ENCODE measurements at places on chromosomes 4 and X. TPM values are rescaled to one million over a fixed set of nuclear protein-coding genes. Genes with fewer than 3 reads are reported as not detected.
A peak's percentile ranks its signal among the peaks of the same experiment; 100 is the strongest.

The TMEM185A gene
- 4.4 TPM for total RNA-seq

The KCNIP4 gene
- not detected for total RNA-seq

The DTHD1 gene
- total RNA-seq, result not detected

The FBXW7 gene
- total RNA-seq, result 23.5 TPM

The CXorf49B gene
- total RNA-seq, result not detected

The CENPVL2 gene
- not detected for total RNA-seq

The DOCK11 gene
- total RNA-seq, result 5.7 TPM

The HSFX1 gene
- total RNA-seq, result not detected

The TMPRSS11F gene
- total RNA-seq, result not detected

The DMRTC1 gene
- not detected for total RNA-seq

The FRMPD4 gene
- not detected for total RNA-seq

The CPE gene
- 27.6 TPM for total RNA-seq

The TADA2B gene
- 57.3 TPM for total RNA-seq

GRCh38 chr4:77183777-77184420, 26.9 kb downstream of the CCNG2 start:
- no peaks in the 10 kb centered on the region for H3K36me3 ChIP-seq
- no peak overlapping the region for H3K4me3 ChIP-seq
- peak overlapping the region; percentile 59 for H3K27ac ChIP-seq
- H3K4me1 ChIP-seq, result peaks cover 4% of the 10 kb centered on the region

DNA sequence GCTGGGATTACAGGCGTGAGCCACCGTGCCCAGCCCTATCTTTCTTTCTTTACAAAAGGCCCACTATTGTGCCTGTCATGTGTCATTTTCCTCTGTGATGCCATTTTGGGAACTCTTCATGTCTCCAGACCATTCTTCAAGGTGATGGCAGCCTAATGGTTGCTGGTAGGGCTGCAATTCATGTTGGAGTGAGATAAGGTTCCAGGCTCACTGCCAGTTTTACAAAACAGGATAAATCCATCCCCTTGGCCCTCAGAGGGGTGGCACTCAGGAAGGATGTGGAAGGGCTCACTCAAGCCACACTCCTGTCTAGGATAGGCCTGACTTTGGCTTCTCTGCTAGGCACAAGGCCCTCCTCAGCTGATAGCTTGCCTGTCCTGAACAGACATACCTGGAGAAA, 3.8 kb downstream of the TCEAL9 start:
- H3K27me3 ChIP-seq, result no peaks in the 10 kb centered on the region
- no peak for DNase-seq

GRCh38 chrX:131762802-131763234, 218.9 kb downstream of the OR13H1 start:
- H3K27ac ChIP-seq, result peak overlapping the region; percentile 30
- H3K4me1 ChIP-seq, result no peaks in the 10 kb centered on the region
- H3K27me3 ChIP-seq, result no peaks in the 10 kb centered on the region
- peak overlapping the region; percentile 56 for H3K4me3 ChIP-seq
- H3K36me3 ChIP-seq, result no peaks in the 10 kb centered on the region
- no peak for DNase-seq

DNA sequence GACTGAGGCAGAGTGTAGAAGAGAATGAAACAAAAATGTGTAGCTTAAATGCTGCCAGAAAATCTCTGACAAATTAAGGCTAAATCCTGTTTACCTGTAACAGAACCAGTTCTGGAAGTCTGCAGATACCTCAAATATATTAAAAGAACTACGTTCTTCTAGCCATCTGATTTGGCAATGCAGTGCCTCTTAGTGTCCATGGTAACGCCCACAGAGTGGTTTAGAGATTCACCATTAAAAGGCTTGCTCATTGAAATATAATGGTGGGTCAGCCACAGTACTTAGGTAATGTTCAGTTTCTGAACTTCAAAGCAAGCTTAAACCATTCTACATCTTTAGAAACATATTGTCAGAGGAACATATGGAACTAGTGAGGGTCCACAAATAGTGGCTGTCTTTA, 23.2 kb upstream of the LUZP4 start:
- H3K4me3 ChIP-seq, result no peak overlapping the region
- no peaks in the 10 kb centered on the region for H3K27me3 ChIP-seq
- H3K36me3 ChIP-seq, result no peaks in the 10 kb centered on the region
- H3K27ac ChIP-seq, result no peak overlapping the region

DNA sequence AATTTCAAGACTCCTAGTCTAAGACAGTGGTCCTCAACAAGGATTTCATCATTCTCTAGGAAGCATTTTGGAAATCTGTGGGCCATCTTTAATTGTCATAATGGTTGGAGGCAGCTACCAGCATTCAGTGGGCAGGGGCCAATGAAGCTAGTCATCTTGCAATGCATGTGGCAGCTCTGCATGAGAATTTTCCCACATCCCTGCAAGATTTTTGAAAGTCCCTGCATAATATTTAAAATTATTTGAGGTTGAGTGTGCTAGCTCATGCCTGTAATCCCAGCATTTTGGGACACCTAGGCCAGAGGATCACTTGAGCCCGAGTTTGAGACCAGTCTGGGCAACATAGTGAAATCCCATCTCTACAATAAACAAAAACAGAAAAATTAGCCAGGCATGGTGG, 44.0 kb downstream of the PCYT1B start:
- H3K4me1 ChIP-seq, result no peaks in the 10 kb centered on the region
- no peak overlapping the region for H3K4me3 ChIP-seq
- no peaks in the 10 kb centered on the region for H3K36me3 ChIP-seq
- no peak for DNase-seq
- no peak overlapping the region for H3K27ac ChIP-seq
- no peaks in the 10 kb centered on the region for H3K27me3 ChIP-seq

- H3K27me3 ChIP-seq, result no peaks in the 10 kb centered on the region
- DNase-seq, result no peak
- H3K4me3 ChIP-seq, result no peak overlapping the region
- H3K4me1 ChIP-seq, result no peaks in the 10 kb centered on the region
- H3K36me3 ChIP-seq, result no peaks in the 10 kb centered on the region
These were observed 1328.0 kb downstream of the FSTL5 start for GRCh38 chr4:160835789-160836188.

DNA sequence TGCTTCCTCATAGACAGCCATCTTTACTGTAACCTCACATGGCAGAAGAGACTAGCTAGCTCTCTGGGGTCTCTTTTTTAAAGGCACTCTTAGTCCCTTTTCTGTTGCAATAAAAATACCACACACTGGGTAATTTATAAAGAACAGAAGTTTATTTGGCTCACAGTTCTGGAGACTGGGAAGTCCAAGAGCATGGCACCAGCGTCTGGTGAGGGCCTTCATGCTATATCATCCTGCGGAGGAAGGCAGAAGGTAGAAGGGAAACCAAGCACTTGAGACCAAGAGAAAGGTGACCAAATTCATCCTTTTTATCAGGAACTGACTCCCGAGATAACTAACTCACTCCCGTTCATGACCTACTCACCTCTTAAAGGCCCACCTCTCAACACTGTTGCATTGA, 5.4 kb upstream of the ANXA5 start:
- H3K36me3 ChIP-seq, result no peaks in the 10 kb centered on the region
- H3K27me3 ChIP-seq, result no peaks in the 10 kb centered on the region
- H3K27ac ChIP-seq, result no peak overlapping the region
- H3K4me3 ChIP-seq, result no peak overlapping the region
- DNase-seq, result no peak

GRCh38 chr4:39568805-39569204, 41.6 kb upstream of the UGDH start:
- no peaks in the 10 kb centered on the region for H3K27me3 ChIP-seq
- H3K27ac ChIP-seq, result no peak overlapping the region
- peaks cover 19% of the 10 kb centered on the region for H3K36me3 ChIP-seq
- no peaks in the 10 kb centered on the region for H3K4me1 ChIP-seq

GRCh38 chr4:117466388-117466787, 381.0 kb upstream of the TRAM1L1 start:
- no peaks in the 10 kb centered on the region for H3K27me3 ChIP-seq
- no peak overlapping the region for H3K4me3 ChIP-seq
- no peak overlapping the region for H3K27ac ChIP-seq

DNA sequence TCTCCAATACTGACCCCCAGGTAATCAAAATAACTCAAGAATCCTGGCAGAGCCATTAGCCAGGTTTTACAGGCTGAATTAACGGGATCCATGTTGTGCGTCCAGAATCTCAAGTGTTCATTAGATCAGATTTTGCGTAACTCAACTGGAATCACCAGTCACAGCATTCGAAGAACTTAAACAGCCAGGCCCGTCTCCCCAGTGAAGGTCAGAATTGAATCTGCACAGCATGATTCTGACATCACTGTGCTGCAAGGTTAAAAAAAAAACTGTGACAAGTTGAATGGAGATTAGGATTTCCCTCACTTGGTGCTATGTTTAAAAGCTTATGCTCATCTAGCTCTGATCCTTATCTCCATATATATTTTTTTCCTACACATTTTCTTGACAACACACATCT, 96.1 kb downstream of the ANOS1 start:
- no peak overlapping the region for H3K27ac ChIP-seq
- no peaks in the 10 kb centered on the region for H3K27me3 ChIP-seq
- H3K4me1 ChIP-seq, result no peaks in the 10 kb centered on the region
- no peaks in the 10 kb centered on the region for H3K36me3 ChIP-seq
- H3K4me3 ChIP-seq, result no peak overlapping the region

GRCh38 chr4:94564252-94564651, 112.5 kb downstream of the PDLIM5 start:
- no peak for DNase-seq
- no peaks in the 10 kb centered on the region for H3K27me3 ChIP-seq
- H3K27ac ChIP-seq, result no peak overlapping the region
- H3K4me3 ChIP-seq, result no peak overlapping the region

DNA sequence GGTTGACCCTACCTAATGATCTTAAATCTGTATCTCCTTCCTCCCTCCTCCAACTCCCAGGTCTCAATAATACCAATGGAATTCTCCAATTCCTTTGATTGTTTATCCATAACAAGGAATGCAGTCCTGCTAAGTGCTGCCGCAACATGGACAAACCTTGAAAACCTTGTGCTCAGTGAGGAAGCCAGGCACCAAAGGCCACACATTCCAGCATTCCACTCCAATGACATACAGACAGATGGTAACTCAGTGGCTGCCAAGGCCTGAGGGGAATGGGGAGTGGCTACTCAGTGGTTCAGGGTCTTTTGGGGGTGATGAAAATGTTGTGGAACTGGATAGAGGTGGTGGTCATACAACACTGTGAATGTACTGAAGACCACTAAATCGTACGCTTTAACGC, 10.4 kb downstream of the HAUS7 start:
- H3K27ac ChIP-seq, result no peak overlapping the region
- H3K4me3 ChIP-seq, result no peak overlapping the region
- peaks cover 7% of the 10 kb centered on the region for H3K4me1 ChIP-seq
- no peaks in the 10 kb centered on the region for H3K27me3 ChIP-seq
- H3K36me3 ChIP-seq, result no peaks in the 10 kb centered on the region

- no peaks in the 10 kb centered on the region for H3K27me3 ChIP-seq
- H3K27ac ChIP-seq, result no peak overlapping the region
- DNase-seq, result no peak
- no peak overlapping the region for H3K4me3 ChIP-seq
- no peaks in the 10 kb centered on the region for H3K36me3 ChIP-seq
- no peaks in the 10 kb centered on the region for H3K4me1 ChIP-seq
These were observed 1177.2 kb downstream of the TECRL start for GRCh38 chr4:63232058-63232457.

- no peak for DNase-seq
- peaks cover 3% of the 10 kb centered on the region for H3K27me3 ChIP-seq
- no peak overlapping the region for H3K4me3 ChIP-seq
- H3K36me3 ChIP-seq, result no peaks in the 10 kb centered on the region
- H3K27ac ChIP-seq, result no peak overlapping the region
These were observed 10.0 kb upstream of the CWH43 start for GRCh38 chr4:48976041-48976440.

DNA sequence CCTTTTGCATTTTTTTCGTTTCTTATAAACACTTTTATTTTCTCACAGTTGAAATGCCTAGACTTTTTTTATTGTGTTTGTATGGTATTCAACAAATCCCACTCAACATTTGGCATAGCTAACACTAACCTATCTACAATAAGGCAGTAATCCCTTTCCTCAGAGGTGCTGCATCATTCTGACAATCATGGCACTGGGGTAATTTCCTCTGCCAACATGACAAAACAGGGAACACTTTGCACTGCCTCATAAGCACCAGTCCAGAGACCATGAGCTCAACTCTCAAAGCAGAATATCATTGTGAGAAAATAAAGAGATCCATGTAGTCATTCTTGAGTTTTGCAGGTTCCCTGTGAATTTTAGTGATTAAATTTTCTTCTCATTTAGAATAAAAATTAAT, 183.8 kb upstream of the INTU start:
- no peak overlapping the region for H3K4me3 ChIP-seq
- DNase-seq, result no peak
- H3K4me1 ChIP-seq, result no peaks in the 10 kb centered on the region
- no peaks in the 10 kb centered on the region for H3K27me3 ChIP-seq
- no peak overlapping the region for H3K27ac ChIP-seq

DNA sequence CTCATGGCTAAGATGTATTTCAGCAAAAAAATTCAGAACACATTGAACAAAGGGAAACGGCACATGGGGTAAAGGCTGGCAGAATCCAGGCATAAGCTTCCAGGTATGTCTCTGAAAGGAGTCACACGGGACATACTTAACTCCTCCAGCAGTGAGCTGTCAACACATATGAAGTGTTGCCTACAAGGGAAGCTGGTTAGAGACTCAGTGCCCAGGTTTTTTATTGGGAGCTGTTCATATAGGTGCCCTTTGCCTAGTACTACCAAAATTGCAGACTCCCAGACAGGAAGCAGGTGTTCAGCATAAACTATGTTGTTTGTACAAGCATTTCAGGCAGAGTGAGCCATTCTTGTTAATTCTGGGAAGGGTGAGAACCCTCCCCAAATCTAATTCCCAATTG, 77.4 kb upstream of the PUDP start:
- H3K27ac ChIP-seq, result no peak overlapping the region
- DNase-seq, result no peak
- H3K4me1 ChIP-seq, result no peaks in the 10 kb centered on the region
- no peak overlapping the region for H3K4me3 ChIP-seq

GRCh38 chr4:87033902-87034301, 99.1 kb downstream of the AFF1 start:
- H3K27me3 ChIP-seq, result no peaks in the 10 kb centered on the region
- peak; percentile 63 for DNase-seq
- H3K4me3 ChIP-seq, result peak overlapping the region; percentile 5

GRCh38 chr4:105196523-105197145, 50.0 kb downstream of the TET2 start:
- H3K27me3 ChIP-seq, result no peaks in the 10 kb centered on the region
- H3K4me3 ChIP-seq, result no peak overlapping the region
- DNase-seq, result no peak
- peaks cover 44% of the 10 kb centered on the region for H3K4me1 ChIP-seq
- no peak overlapping the region for H3K27ac ChIP-seq

DNA sequence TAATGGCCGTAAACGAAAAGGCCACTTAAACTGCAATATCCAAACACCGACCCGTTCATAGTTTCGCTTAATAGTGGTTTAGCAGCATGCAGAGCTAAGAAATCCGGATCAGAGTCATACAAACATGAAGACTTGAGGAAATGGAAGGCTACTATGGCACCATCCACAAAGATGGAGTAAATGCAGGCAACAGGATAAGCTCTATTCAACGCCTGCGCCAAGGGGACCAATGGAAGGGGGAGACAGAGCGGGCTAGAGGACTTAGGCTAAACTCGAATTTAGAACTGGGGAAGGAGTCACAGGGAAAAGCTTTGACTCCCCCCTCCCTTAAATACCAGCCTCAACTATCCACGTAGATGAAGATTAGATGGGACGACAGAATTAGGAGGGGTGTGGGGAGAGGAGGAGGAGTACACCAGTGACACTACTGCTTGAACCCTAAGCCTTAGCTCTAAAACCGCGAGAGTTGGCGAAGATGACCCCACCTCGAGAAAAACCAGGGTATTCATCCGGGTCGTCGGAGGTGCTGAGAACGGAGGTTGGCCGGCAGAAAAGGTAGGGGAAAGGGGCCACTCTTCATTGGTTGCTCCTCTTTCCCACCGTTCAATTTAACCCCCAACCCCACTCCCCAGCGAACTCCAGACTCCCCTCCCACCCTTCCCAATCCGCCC, 3.5 kb downstream of the HUWE1 start:
- H3K36me3 ChIP-seq, result no peaks in the 10 kb centered on the region
- H3K27ac ChIP-seq, result peak overlapping the region; percentile 94
- DNase-seq, result peak; percentile 10
- no peaks in the 10 kb centered on the region for H3K27me3 ChIP-seq
- H3K4me1 ChIP-seq, result peaks cover 33% of the 10 kb centered on the region
